Jurkat, Clone E6-1 (cell line): ENCODE measurements at places on chromosomes 5 and 9.
A peak's percentile ranks its signal among the peaks of the same experiment; 100 is the strongest.

DNA sequence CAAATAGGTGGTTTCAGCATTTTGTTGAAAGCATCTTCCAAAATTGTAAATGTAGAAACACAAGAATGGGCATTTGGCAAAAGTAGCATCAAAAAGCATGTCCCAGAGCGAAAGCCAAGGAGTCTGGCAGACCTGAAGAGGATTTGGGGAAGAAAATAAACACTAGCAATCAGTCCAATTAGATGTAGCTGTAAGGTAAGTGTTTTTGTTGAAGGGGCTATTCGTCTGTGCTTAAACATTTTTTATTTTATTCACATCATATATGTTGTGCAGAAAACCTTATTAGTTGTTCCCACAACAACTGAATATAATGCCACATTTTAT, 954.1 kb upstream of the COX7C start:
- no peak for DNase-seq

GRCh38 chr5:138538943-138539627, 4.0 kb downstream of the ETF1 start:
- no peak for DNase-seq

- DNase-seq = no peak
Measured at GRCh38 chr9:135488013-135488330, 8.4 kb downstream of the PPP1R26 start.

DNA sequence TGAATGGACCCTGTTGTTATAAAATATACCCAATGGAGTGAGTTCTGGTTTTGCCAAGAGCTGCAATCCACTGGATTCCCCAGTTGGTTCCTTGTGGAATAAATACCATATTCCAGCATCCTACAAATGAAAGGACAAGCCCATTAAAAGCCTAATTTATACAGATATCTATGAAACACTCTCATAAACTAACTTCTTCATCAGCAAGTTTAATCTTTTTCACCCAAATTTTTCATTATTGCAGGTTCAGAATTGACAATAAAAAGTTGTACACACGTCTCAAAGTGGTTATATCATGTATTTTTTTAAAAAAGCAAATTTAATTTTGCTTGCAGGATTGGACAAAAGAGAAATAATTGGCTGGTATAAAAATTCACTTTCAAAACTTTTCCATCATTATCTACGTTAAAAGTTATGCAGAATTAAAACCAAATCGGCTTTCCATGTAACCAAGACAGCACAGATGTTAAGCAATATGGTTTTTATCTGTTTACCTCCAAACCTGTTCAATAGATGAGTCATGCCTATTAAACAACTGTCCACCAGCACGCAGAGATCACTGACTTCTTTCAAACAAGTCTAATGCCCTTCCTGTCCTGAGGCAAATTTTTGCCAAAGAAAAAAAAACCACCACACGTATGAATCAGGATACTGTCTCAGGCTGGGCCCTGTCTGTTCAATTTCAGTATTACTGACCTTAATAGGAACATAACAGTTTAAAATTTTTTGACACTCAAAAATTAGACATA, 42.5 kb downstream of the CEMIP2 start:
- DNase-seq = no peak

DNA sequence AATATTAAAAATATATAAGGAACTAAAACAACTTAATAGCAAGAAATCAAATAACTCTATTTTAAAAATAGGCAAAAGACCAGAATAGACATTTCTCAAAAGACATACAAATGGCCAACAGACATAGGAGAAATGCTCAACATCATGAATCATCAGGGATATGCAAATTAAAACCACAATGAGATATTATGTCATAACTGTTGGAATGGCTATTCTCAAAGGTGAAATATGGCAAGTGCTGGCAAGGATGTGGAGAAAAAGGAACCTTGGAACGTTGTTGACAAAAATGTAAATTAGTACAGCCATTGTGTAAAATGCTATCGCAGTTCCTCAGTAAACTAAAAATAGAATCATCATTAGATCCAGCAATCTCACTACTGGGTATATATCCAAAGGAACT, 468.5 kb downstream of the NFIB start:
- DNase-seq = no peak

- no peak for DNase-seq
Measured at GRCh38 chr5:77312413-77312812, 101.9 kb downstream of the PDE8B start.

DNA sequence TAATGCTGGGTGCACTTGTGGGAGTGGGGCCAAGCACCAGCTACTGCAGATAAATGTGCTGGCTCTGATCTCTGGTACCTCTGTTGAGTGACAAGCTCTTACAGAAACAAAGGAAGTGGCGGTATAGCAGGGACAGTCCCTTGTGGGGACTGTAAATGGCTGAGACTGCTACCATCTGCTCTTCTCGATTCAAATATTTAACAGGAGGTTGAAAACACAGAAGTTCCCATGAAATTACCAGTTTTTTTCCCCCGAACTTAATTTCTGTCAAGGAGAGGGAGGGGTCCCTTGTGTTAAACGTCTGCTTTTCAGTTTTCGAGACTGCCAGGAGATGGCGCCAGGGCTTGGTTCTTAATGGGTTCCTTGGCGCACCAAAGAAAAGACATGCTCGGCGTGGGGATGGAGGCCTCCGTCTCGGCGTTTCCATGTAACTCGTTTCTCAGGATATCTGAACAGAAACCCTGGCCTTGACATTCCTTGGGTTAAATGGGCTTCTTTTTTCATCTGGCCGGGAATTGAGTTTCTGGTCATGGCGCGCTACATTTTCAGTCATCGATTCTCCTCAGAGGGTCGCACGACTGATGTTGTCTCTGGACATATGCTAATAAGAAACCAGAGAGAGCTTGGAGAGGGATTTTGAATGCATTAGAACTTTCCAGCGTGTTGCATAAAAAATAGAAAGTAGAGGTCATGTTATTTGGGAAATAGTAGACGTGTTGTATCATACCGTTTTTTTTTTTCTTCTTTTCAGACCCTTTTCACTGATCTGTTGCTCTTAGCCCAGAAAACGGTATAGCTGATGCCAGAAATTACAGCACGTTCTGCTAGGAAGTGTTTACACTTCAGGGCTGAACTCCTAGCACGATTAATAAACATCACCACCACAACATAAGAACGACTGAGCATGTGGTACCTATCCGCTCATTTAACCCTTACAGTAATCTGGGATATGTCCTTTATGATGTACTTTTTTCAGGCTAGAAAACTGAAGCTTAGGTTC, 64.0 kb downstream of the CARTPT start:
- peak; percentile 18 for DNase-seq

GRCh38 chr9:118459913-118460312, 755.7 kb downstream of the TLR4 start:
- DNase-seq = no peak

DNA sequence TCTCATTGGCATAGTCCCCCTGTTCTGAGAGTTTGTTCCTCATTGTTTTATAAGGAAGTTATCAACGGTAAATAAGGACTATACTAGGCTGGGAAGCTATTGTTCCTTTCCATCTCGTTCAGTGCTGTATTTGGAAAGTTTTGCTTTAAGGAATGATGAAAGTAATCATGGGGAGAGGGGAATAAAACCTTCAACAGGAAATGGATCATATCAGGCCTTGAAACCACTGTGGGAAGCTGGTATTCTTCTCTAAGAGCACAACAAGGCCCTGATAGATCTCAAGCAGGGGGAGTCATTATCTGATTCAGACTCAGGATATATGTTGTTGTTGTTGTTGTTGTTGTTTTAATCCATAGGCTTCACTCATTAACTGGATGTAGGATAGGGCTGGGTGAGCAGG, 474.5 kb downstream of the ENC1 start:
- no peak for DNase-seq

DNA sequence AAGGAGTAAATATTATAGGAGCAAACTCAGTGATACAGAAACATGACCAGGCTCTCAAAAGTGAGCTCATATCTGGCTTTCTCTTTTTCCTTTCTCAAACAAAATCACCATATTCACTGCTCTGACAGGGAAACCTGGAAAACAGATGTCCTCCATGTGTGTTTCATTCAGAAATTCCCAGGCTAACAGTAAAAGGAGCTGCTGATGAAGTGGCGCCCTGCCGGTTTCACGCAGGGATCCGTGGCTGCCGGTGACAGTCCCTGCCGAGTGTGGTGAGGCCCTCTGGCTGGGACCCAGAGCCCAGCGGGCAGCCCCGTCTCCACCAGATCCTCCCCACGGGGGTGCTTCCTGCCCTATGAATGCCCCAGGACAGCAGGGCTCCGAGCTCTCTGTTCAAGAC, 208.1 kb downstream of the GNA14 start:
- DNase-seq = no peak

- DNase-seq = no peak
Measured at GRCh38 chr9:126459126-126459525, 132.5 kb downstream of the MVB12B start.

DNA sequence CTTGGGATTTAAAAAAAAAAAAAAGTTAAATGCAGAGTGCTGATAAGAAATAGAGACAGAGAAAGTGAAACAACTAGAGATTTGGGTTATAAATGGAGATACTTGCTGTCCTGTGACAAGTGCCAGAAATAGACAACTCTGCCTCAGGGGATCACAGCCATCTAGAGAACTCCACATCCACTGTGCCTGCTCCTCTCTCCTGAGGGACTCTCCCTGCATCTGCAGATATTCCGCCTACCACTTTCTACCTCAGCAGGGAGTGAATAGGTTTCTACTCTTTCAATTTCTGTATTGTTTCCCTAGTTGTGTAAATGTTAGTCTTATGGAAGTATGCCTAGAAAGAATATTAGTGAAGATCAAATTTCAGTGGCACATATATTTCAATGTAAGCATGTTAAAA, 307.2 kb downstream of the HTR1A start:
- DNase-seq = no peak

GRCh38 chr9:96618209-96619123, 1.2 kb downstream of the CDC14B start:
- no peak for DNase-seq

GRCh38 chr9:80698725-80699410, 990.5 kb downstream of the TLE1 start:
- no peak for DNase-seq

GRCh38 chr5:2129568-2130272, 247.0 kb upstream of the IRX4 start:
- no peak for DNase-seq

GRCh38 chr9:90029386-90029785, 424.6 kb downstream of the GADD45G start:
- DNase-seq = no peak

DNA sequence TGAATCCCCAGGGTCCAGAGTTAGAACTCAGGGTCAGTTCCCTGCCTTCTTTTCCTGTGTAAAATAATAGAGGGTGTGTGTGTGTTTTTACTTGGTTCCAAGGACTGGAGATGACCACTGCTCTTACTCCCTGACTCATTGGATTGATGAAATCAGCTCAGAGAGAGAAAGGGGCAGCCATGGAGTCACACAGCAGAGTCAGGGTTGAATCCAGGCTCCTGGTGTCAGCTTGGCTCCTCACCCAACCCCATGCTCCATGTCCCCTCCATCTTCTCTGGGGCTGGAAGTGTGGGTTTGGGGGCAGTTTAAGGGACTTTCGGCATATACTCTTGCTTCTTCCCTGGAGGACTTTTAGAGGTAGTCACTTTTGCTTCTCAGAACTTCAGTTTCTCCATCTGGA, 21.6 kb downstream of the DAB2IP start:
- no peak for DNase-seq

GRCh38 chr9:16358751-16359150, 511.7 kb downstream of the BNC2 start:
- no peak for DNase-seq

DNA sequence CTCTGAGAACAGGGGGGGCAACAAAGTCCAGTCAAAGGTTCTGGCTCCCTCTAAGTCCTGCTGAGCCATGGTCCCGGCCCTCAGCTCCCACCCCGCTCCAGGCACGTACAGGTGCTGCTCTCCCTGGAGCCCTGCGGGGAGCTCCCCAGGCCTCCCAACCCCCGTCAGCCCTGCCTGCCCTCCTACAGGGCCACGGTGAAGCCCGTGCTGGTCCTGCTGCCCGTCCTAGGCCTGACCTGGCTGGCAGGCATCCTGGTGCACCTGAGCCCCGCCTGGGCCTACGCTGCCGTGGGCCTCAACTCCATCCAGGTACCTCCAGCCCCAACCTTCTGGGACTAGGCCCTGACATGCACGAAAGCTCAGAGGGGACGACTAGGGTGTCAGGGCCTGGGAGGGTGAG, 20.1 kb downstream of the ADGRD2 start:
- no peak for DNase-seq

DNA sequence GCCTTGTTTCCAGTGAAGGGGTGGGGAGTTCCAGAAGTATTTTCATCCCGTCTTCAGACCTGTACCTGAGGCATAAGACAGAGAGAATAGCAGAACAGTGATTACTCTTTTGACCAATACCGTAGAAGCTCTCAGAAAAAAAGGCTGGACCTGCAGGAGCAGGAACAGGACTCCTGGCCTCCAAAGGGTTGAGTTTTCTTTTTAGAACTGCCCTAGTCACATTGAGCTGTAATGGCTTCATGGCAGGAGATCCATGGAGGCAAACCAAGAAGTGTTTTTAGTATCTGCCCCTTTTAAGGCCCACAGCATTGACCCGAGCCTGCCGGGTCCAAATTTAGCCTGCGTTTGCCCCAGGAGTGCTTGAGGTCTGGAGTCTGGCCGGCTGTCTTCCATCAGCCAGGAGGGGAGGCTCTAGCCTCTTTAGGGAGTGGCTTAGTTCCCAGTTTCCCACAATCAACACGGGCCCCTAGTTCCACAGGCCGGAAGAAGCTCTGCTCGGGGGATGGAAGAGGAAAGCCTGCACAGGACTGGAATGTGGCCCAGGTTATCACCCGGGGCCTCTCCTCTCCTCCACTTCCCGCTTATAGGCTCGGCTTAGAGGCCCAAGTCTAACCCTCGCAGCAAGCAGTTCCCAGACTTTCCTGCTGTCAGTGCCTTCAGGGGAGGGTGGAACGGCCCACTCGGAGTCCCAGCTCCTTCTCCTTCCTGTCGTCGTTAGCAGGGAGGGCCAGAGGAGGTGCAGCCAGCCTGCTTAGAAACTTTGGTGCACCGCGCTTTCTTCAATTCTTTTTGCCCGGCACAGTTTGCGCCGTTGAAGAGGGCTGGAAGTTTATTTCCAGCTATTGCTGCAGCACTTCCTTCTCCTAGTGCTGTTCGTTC, 80.7 kb downstream of the C9orf152 start:
- no peak for DNase-seq

DNA sequence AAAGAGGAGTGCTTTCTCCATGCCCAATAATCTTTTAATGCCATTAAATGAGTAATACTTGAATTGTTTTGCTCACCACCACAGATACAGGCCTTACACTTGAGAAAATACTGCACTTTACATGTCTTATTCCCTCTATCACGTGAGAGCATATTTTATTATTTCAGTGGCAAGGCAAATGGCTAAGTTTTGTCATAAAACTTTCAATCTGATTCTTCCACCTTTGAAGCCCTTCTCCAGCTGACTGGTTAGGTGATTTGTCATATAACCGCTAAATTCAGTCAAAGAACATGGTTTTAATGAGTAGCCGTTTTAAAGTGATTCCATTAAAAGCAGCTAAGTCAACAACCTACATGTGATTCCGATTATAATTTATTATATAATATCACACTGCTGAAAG, 43.8 kb downstream of the FAT2 start:
- DNase-seq = no peak
